ENCODE measurements at places on chromosomes 12 and 14.

DNA sequence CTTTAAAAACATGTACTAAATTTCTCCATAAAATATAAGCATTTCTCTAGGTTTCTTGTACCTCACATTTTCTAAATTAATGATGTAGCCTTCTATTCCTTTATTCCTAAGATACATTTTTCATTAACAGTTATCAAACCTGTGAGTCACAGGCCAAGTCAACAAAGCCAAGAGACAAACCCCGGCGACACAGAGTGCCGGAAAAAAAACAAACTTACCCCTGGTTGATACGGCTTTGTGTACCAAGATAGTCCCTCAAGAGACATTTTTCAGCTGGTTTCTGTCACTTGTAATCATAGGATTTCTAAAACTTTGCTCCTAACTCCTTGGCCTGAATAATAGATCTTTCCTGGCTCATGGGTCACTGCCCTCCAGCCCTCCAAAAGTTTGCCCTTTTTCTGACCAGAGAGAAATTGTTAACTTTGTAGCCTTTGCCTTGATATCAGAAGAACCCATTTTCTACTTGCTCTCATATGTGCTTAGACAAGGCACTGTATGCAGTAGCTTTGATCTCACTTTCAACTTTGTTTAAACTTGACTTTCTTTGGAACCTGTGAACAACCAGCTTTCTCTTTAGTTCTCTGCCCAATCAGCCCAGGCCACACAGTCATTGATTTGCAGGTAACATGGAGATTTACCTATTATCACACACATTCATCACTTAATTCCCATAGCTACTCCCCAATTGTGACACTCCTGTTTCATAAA, 172.2 kb downstream of the PRKD1 start:
- no peak for DNase-seq

GRCh38 chr14:73223049-73223448, 14.3 kb upstream of the PAPLN start:
- DNase-seq = no peak

DNA sequence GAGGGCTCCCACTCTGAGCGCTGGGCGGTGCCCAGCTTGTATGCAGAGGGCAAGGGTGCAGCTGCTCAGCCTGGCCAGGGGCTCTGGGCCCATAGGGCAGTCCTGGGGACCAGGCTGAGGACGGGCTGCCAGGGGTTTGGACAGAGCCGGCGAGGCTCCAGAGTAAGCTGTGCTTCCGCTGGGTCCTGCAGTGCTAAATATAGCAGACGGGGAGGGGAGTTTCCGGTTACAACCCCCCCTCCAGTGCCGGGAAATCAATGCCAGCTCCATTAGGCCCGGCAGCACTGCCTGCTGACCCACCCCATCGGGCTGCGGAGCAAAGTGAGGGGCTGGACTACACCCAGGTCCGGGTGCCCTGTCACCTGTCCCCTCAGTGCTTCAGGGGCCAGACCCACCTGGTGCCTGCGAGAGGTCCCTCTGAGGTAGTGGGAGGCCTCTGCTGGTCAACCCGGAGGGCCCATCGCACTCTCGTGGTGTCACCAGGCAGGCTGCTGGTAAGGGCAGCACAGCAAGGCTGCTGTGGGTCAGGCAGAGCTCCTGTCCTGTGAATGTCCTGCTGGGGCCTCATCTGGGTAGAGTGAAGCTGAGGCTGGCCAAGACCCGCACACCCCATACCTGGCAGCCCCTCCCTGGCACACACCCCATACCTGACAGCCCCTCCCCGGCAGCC, 2.6 kb upstream of the JAG2 start:
- no peak for DNase-seq

DNA sequence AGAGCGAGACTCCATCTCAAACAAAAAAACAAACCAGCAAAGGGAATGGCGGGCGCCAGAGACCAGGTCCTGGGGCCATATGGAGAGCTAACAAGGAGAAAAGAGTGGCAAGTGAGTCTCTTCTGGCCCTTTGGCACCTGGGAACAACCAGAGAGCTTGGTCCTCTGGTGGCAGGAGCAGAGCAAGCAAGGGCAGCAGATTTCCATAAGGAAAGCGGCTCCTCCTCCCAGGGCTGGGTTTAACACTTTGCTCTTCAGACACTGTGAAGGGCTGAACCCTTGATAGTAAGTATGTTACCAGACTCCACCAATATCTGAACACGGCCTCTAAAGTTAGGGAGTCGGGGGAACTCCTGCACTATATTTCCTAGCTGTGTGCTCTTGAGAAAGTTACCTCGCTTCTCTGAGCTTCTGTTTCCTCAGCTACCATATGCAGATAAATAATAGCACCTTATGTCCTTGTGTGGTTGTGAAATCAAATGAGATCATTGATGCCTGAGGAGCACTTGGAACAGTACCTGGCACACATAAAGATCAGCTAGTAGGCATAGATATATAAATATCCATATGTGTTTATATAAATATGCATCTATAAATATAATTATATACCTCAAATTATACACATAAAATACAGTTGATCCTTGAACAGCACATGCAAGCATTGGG, 33.4 kb upstream of the PLEKHG6 start:
- no peak for DNase-seq

- no peak for DNase-seq
These were observed 12.6 kb downstream of the EFCAB11 start for GRCh38 chr14:89941830-89942377.

- DNase-seq = no peak
These were observed 78.9 kb downstream of the DACT1 start for GRCh38 chr14:58716706-58717105.

DNA sequence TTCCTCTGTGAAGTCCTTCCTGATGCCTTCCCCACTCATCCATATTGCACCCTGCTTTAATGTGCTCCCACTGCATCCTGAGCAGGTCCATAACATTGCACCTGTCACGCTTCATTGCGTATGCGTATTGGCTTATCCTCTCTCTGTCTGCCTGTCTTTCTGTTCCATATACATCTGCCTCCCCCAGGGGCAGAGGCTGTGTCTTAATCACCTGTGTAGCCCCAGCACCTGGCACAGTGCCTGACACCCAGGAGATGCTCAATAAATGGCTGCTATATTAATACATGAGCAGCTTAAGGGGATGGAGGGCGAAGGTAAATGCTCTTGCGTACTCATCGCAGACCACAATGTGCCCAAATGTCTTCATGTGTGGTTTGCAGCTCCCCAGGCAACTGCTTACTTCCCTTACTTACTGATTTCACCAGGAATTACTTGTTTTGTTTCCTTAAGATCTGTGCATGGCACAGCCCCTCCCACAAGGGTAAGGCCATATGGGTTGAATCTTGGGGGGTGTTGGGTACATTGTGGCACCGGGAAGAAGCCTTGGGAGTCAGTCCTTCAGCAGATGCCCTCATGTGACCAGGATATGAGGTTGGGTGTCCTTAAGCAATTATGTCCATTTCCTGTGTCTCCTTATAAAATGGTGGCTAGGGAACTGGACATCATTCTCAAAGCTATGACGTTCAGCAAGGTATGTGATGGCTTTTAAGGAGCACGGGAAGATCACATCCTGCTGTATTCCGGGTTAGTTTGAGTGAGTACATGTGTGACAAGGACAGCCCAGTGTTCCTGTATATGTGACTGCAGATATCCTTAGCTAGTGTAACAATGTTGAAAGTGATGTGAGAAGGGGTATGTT, 848 bp upstream of the CPNE6 start:
- DNase-seq = no peak

GRCh38 chr14:75496755-75497154, 25.5 kb upstream of the BATF start:
- no peak for DNase-seq

- DNase-seq = no peak
These were observed 119.1 kb downstream of the PLXNC1 start for GRCh38 chr12:94267537-94267872.

DNA sequence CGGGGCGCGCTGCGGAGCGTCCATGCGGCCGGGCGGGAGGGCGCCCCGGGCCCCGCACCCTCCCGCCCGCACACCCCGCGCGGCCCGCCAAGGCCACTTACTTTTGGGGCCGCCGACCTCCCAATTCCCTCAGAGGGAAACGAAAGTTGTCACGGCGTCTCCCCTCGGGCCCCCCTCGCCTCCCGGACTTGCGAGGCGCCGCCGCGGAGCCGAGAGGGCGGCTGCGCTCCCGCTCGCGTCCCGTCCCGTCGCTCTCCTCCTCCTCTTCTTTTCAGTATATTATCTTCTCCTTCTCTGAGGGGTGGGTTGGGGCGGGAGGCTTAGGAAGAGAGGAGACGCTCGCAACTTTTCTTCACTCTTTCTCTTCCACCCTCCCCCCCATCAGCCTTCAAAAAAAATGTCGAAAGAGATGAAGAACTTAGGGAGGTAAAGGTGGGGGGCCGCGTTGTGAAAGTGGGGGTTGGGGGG, 613 bp downstream of the DUSP16 start:
- no peak for DNase-seq

DNA sequence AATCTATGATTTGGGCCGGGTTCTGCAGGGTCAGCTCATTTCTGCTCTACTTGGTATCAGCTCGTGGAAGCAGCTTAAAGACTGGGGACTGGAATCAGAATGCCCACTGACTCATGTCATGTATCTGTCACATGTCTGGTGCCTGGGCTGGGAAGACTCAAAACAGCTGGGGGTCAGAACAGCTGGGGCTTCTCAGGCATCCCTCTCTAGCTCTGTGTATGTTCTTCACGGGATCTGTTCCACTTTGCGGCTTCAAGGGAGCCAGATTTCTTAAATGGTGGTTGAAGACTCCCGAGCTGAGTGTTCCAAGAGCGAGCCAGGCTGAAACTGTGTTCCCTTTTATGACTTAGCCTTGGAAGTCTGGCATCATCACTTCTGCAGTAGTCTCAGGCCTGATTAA, 11.9 kb downstream of the AEBP2 start:
- no peak for DNase-seq

DNA sequence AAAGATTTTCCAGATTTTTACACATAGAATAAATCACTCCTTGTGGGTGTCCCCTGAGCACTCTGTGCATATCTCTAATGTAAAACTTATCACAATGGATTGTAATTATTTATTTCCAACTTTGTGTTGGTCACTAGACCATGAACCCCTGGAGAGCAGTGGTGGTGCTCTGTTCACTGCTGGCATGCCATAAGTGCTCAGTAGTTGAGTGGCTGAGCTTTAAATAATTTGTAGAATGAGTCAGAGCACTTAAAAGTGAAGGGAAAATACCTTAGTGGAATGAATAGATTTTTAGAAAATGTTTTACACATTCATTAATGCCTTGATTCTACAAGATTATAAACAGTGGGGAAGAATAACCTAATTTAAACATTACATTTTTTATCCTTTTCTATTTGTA, 6.3 kb downstream of the MGAT4C start:
- DNase-seq = no peak

DNA sequence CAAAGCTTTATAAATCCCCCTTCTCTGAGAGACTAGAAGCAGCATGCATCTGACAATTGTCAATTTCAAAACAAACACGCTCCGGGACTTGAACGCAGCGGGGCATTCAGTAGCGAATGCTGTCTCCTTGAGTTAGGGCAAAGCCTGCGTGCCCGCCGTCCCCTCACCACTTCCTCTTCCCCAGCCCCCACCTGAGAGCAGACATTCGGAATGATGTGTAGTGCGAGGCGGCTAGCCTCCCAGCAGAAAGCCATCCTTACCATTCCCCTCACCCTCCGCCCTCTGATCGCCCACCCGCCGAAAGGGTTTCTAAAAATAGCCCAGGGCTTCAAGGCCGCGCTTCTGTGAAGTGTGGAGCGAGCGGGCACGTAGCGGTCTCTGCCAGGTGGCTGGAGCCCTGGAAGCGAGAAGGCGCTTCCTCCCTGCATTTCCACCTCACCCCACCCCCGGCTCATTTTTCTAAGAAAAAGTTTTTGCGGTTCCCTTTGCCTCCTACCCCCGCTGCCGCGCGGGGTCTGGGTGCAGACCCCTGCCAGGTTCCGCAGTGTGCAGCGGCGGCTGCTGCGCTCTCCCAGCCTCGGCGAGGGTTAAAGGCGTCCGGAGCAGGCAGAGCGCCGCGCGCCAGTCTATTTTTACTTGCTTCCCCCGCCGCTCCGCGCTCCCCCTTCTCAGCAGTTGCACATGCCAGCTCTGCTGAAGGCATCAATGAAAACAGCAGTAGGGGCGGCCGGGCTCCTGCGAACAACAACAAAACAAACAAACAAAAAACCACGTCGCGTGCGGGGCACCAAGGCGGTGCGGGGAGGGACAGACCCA, 2.2 kb downstream of the PRMT8 start:
- DNase-seq = no peak

DNA sequence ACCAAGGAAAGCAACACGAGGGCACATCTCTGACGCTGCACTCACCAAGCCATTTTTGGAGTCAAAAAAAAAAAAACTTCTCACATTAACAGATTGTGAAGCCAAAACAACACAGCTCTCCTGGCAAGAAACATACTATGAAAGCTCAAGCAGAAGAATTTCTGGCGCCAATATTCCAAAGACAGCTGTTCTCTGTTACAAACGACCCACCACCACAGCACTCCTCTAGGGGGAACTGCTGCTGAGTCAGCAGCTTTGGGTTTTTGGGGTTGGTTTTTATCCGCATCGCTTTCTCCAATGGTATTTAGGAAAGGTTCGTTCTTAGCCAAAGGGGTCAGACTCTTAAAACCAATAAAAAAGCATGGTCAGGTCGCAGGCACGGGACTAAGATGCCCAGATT, 379.4 kb downstream of the RPS29 start:
- DNase-seq = no peak

DNA sequence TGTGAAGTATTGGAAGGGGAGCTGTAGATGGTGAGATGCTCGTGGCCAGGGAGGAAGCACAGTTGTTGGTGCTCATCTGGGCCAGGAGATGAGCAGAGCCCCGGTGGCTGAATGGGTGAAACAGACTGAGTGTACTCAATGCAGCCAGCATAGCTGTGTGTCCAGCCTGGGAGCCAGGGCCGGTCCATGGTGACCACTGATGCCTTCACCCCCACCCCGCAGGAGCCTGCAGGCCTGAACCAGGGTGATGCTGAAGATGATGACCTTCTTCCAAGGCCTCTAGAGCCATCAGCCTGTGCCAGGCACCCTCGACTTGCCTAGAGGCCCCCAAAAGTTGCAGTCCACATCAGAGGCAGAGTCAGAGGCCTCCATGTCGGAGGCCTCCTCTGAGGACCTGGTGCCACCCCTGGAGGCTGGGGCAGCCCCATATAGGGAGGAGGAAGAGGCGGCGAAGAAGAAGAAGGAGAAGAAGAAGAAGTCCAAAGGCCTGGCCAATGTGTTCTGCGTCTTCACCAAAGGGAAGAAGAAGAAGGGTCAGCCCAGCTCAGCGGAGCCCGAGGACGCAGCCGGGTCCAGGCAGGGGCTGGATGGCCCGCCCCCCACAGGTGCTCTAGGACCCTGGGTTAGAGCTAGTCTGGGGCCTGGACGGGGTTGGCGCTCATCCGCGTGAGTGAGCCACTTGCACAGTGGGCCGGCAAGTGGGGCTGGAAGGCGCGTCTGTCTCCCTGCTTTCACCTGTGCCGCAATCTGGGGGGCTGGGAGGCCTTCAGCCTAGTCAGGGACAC, 3.0 kb downstream of the TNFAIP2 start:
- no peak for DNase-seq

DNA sequence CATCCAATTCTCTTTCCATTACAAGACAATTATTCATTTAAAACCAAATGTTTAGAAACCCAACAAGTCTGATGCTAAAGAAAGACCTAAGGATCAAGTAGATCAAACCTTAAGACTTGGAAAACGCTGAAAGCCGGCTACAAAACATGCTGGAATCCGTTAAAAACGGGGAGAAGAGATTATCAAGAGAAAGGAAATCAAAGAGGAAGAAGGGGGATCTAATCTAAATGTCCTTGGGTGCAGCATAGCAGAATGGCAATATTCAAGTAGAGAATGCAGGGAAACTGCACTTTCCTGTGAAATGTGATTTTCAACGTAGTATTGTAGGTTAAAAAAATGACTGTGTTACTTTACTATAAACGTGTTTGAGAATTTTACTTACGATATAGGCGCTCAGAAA, 1.3 kb downstream of the PPP1R13B start:
- DNase-seq = no peak

GRCh38 chr12:48351022-48351708, 446 bp upstream of the ZNF641 start:
- DNase-seq = no peak
